Left ventricle myocardium superior (tissue), 1 donor: ENCODE measurements at places on chromosomes 2 and 18. TPM values are rescaled to one million over a fixed set of nuclear protein-coding genes. Genes with fewer than 3 reads are reported as not detected.

- DNase-seq: no peak
Measured at GRCh38 chr18:3046216-3046808, 33.4 kb upstream of the LPIN2 start.

DNA sequence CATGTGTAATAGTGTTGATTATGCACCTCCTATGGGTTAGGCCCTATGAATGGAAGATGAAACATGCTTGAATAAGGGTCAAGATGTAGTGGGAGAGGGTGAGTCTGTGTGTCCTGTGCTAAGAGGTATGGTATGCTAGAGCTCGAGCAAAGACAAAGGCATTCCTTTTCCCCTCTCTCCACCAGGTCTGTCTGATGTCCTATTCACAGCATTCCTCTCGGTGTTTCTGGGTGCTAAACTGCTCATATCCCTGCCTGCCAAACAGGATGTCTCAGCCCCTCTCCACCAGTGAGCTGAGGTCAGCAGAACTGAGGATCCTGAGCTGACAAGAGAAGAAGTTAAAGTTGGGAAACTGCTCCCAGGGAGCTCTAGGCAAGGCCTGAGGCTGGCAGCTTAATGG, 344.9 kb downstream of the TSN start:
- DNase-seq: no peak

DNA sequence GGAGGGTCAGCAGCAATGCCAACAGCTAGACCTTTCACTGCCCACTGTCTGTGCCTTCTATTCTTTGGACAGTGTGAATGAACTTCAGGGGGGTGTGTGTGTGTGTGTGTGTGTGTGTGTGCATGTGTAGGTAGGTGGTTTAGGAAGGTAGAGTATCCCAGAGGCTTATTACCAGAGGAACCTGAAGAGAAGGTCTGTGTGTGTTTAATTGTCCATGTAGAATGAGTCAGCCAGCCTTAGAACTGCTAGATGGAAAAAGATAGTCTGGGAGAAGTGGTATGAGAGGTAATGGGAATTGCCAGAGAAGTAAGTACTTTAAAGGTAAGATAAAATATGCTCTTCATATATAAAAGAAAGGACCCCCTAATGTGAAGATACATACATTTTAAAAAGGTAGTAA, 522.2 kb downstream of the PIK3C3 start:
- DNase-seq: no peak

The DES gene
- total RNA-seq: 14,457 TPM

The REG3G gene
- not detected for total RNA-seq

GRCh38 chr18:35578481-35578880, 3.1 kb upstream of the GALNT1 start:
- DNase-seq: no peak

The ANTXR1 gene
- total RNA-seq: 28.9 TPM

The NAT8 gene
- not detected for total RNA-seq

DNA sequence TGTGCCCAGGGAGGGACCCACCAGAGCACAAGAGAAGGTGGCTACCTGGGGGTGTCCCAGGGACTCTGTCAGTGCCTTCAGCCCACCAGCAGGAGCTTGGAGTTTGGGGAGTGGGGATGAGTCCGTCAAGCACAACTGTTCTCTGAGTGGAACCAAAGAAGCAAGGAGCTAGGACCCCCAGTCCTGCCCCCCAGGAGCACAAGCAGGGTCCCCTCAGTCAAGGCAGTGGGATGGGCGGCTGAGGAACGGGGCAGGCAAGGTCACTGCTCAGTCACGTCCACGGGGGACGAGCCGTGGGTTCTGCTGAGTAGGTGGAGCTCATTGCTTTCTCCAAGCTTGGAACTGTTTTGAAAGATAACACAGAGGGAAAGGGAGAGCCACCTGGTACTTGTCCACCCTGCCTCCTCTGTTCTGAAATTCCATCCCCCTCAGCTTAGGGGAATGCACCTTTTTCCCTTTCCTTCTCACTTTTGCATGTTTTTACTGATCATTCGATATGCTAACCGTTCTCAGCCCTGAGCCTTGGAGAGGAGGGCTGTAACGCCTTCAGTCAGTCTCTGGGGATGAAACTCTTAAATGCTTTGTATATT, 14.0 kb downstream of the ITM2C start:
- no peak for DNase-seq

GRCh38 chr2:148720501-148721001, 76.0 kb downstream of the EPC2 start:
- peak; percentile 44 for DNase-seq

DNA sequence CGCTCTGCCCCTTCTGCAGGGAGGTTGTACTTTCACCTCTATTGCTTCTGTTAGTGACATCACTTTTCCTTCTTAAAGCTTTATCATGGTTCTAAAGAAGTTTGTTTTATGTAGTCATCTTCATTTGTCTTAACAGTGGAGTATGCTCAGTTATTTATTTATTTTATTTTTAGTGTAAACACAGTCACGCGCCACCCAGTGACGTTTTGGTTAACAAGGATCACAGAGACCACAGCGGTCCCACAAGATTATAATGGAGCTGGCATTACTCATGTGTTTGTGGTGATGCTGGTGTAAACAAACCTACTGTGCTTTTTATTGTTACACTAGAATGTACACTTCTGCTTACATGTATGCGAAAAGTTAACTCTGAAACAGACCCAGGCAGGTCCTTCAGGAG, 89.9 kb downstream of the SOX11 start:
- DNase-seq: no peak

The DSG1 gene
- 0.77 TPM for total RNA-seq

The GPR39 gene
- not detected for total RNA-seq

- no peak for DNase-seq
Measured at GRCh38 chr2:70069049-70069448, 18.2 kb upstream of the PCBP1 start.

The ADCYAP1 gene
- 0.17 TPM for total RNA-seq
